ENCODE measurements at places on chromosomes 7 and 10. TPM values are rescaled to one million over a fixed set of nuclear protein-coding genes. Genes with fewer than 3 reads are reported as not detected.

Gene ERVW-1
- total RNA-seq: not detected

- H3K36me3 ChIP-seq: no peaks in the 10 kb centered on the region
- H3K27me3 ChIP-seq: no peaks in the 10 kb centered on the region
- no peak overlapping the region for H3K4me3 ChIP-seq
Measured at GRCh38 chr10:32240471-32240870, 106.5 kb downstream of the EPC1 start.

- peaks cover 6% of the 10 kb centered on the region for H3K36me3 ChIP-seq
- no peaks in the 10 kb centered on the region for H3K27me3 ChIP-seq
- DNase-seq: no peak
Measured at GRCh38 chr10:132407846-132408278, 10.9 kb downstream of the PWWP2B start.

DNA sequence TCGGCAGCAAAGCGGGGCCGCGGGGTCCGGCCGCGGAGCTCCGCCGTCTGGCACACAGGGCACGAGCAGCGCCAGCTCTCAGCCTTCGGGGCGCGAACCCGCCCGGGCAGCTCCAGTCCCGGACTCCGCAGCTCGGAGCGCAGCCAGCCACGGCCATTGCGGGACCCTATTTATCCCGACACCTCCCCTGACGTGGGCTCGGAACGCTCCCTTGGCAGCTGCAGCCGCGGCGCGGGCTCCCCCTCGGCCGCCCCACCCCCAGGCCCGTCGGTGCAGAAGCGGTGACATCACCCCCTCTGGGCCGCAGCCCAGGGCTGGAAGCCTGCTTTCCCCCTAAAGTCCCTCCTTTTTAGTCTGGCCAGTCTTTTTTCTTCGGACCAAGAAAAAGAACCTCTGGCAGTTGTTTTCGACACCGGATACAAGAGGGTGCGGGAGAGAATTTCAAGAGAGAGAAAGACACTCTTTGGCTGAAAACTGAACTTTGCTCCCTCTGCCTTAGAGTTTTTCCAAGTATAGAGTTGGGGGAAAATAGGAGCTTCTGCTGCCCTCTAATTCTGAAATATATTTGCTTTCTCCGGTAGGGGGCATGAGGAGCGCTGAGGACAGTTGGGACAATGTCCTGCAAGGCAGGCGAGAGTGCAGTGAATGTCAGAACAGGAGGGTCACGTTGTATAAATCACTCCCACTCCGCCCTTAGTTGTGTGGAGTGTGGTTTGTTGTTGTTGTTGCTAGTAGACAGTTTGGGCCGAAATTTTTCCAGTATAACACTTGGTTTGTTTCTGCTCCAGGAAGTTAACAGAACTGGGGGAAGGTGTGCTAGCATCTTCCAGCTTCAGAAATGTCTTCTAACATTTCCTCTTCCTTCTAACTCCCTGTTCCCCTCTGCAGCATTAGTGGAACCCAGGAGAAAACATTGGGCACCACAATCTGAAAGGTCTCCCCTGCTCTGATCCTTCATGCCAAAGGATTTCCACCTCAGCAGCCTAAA is at the start of gene SFRP4:
TSS of gene SFRP4 (minus strand) at position 145 of the 988 bp plus-strand sequence. CDS start 280 bp downstream, outside the sequence.
- H3K4me3 ChIP-seq: peak within 1 kb of the TSS; percentile 48
- H3K36me3 ChIP-seq: no peaks in the 10 kb centered on the region
- H3K4me1 ChIP-seq: no peaks in the 10 kb centered on the region
- peaks cover 11% of the 10 kb centered on the region for H3K27me3 ChIP-seq
- no peak within 1 kb of the TSS for H3K27ac ChIP-seq

DNA sequence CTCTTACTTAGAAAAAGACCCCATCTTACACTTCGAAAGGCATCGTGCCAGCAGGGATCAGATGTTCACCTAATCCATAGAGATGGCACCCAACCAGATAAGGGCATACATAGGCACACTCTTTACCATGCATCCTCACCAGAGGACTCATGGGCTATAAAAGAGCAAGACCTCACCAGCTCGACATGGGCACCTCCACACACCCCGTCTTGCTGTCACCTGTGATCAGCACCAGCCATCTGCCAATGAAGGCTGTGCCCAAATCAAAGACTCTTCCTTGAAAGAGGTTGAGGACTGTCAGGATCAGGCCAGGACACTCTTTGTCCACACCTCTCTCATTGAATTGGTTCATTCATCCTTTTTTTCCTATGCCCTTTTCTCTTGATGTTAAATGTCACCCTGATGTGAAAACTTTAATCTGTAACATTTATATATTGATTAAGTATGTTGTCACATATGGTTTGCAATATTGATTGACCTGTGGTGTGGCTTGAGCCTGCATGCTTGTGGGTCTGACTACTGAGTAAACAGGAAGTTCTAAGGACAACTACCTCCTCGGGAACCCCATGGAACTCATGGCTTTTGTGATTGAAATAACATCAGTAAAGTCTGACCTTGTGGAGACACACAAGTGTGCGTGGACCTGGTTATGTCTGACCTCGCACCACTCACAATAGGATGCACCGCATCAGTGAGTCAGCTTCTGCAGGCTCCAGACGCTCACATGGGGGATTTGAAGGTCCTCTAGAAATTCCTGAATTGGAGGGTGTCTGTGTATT is 75.5 kb downstream of the HTR5A start:
- no peaks in the 10 kb centered on the region for H3K36me3 ChIP-seq
- no peak overlapping the region for H3K4me3 ChIP-seq
- H3K27ac ChIP-seq: no peak overlapping the region
- H3K4me1 ChIP-seq: no peaks in the 10 kb centered on the region

DNA sequence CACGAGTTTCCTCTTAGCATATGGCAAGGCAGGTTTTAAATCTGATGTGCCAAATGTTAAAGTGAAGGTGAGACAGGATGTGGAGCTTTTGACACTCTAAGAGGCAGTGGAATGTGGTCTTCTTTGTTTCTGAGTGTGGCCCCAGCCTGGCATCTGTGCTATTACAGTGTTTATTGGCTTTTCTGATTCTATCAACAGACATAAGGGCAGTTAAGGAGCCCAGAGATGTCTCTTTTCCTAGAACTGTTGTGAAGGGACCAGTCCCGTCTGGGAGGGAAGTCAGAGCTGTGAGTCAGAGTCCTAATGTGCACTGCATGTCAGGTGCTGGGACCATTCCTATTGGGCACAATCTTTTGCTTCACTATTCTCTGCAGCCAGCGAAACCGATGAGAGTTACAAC is 32.5 kb downstream of the TRUB1 start:
- no peaks in the 10 kb centered on the region for H3K36me3 ChIP-seq
- no peaks in the 10 kb centered on the region for H3K4me1 ChIP-seq
- no peaks in the 10 kb centered on the region for H3K27me3 ChIP-seq
- no peak overlapping the region for H3K27ac ChIP-seq
- DNase-seq: no peak

Data from fibroblast of lung (primary cell).